Left ventricle myocardium inferior (tissue), 1 donor: ENCODE measurements at places on chromosomes 5 and 9.

DNA sequence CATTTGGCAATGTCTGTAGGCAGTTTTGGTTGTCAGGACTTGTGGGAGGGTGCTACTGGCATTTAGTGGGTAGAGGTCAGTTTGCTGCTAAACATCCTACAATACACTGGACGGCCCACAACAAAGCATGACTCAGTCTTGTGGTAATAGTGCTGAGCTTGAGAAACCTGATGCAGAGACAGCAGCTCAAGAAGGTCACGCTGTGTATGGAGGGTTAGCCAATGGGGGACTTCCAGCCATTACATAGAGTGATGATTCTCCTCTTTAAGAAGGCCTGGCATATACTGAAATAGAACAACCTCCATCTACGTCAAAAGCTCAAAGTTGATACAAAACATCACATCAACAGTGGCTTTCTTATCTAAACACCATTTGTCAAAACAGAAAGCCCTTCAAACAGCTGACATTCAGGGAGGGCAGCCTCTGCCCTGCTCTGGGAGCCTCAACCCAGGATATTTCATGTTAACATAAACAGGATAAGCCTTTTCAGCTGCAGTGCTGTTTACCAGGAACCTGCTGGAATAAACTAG lies 143.0 kb downstream of the GPBP1 start:
- DNase-seq: no peak

DNA sequence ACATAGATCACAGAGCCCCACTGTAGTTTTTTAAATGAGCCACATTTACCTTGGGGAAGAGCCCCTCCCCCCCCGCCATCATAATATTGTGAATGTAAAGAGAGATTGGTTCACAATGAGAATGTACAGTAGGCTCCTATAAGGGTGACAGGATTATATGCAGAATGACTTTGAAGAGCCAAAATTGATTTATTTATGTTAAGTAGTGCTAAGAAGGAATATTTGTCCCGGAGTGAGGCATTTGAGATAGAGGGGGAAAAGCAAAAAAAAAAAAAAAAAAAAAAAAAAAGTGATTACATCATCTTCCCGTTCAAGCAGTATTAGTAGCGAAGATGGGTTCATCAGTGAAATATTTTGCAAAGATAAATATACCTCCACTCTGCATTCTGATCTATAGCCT lies 73.9 kb downstream of the PIK3R1 start:
- no peak for DNase-seq

DNA sequence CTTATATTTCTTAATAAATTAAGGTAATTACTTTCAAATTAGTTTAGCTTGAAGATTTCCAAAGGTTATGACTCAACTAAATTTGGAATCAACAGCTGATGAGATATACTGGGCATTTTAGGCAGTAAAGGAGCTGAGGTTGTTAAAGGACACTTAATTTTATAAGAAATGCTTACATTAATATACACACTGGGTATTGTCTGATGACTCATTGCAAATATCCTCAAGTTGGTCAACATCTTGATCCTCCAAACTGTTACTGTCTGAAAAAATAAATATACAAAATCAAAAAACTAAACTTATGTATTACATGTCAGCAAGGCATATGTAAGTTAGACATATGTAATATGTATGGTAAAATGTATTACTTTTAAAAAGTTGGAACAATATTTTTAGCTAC lies 3.4 kb downstream of the GFM2 start:
- no peak for DNase-seq

DNA sequence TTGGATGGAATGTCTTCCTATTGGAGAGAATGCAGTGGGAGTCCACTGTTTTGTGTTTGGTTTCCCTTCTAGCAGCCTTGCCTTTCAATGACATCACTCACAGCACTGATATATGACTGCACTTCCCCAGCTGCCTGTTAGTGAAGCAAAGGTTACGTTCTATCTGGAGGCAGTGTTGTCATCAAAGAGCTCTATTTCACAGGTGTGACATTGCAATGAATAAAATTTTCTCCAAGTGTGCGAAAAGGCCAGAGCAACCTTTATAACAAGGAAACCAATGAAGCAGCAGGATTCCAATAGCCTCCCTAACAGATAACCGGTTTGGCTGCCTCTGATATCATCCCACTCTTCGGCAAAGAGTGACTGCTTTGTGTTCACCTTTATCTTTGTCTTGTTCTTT lies 523.5 kb upstream of the ZNF608 start:
- no peak for DNase-seq

DNA sequence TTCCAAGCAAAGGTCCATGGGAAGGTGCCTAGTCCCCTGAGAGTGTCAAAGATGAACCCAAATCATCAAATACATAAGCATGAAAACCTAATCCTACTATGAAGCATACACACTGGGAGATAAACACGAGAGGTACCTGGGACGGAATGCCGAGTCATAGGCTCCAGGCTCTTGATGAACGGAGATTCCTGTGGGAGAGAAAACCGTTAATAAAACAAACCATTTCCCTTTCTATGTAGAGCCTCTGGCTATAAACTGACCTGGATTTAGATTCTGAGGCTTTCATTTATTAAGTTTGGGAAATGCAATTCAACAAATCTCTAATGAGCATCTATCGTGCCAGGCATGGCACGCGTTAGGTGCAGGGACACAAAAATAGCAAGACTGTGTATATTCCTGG lies 206.4 kb upstream of the IL12B start:
- DNase-seq: no peak

DNA sequence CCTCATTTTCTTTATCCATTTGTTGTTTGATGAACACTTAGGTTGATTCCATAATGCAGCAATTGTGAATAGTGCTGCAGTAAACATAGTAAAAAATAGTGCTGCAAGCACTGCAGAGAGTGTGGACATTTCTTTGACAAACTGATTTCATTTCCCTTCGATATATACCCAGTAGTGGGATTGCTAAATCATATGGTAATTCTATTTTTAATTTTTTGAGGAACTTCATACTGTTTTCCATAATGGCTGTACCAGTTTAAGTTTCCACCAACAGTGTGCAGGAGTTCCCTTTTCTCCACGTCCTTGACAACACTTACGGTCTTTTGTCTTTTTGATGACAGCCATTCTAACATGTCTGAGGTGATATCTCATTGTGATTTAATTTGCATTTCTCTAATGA lies 138.2 kb upstream of the PLPPR1 start:
- DNase-seq: no peak

DNA sequence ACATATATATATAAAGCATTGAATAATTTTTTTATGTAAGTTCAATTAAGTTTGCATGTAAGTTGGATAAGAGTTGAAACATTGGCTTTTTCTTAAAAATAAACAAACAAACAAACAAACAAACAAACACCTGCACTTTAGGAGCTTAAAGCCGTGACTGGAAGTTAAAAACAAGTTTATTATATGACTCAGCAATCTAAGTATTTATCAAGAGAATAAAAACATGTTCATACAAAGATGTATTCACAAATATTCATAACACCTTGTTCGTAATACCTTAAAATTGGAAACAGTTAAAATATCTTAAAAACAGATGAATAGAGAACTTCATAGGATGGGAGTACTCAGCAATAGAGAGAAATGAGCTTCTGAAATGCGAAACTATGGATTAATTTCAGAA lies 61.5 kb upstream of the ANXA1 start:
- DNase-seq: no peak

- no peak for DNase-seq
These were observed 101.7 kb downstream of the APTX start for GRCh38 chr9:32899761-32900160.

- no peak for DNase-seq
These were observed 156.4 kb downstream of the RORB start for GRCh38 chr9:74653410-74654080.

GRCh38 chr9:100714372-100715099 lies 136.7 kb downstream of the CAVIN4 start:
- DNase-seq: peak; percentile 30

DNA sequence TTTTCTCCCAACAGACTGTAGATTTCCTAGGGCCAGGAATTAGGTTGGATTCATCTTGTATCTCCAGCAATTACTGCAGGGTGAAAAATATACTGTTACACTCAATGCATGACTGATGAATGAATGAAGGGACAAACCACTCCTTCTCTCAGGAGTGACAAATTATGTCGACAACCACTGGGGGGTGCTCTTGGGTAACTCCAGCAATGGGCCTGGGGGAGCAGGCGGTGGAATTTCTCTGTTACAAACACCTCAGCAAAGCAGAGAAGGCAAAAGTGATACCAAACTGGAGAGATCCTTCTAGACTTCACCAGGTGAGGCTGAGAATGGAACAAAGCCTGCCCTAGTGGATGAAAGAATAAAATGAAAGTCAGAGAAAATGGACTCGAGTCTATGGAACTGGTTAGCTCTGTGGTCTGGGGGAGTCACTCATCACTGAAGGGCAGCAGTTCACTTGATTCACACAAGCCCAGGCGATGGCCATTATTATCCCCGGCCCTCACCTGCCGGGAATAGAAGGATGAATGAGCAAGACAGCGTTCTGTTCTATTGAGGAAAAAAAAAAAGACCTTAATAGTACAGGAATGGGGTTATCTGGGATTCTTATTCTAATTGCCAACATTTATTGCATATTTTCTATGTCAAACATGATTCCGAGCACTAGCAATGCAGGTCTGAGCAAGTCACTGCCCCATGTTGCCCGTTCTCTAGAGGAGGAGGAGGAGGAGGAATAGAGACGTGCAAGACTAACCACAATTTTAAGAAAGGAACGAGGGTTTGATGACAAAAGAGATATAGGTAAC lies 341.1 kb downstream of the ASTN2 start:
- no peak for DNase-seq

DNA sequence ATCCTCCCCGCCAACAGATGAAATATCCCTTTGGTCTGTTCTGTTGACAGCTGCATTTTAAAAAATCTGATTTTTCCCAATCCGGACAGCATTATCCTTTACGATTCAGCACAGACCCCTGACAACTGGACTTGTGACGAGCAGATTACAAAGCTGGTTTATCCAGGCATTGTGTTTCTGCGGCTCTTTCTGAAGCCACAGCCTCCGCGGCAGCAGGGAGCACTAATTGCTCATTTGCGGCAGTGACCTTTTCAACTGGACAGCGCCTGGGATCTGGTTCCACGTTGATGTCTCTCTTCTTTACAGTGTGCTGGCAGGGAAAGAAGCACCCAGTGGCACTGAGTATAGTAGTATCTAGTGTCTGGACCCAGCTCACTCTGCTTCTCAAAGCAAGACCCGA lies 351.2 kb downstream of the ZNF608 start:
- DNase-seq: no peak

GRCh38 chr5:109215040-109215439 lies 194.7 kb downstream of the PJA2 start:
- no peak for DNase-seq

GRCh38 chr5:38532165-38532669 lies 24.2 kb downstream of the LIFR start:
- no peak for DNase-seq

GRCh38 chr5:74589204-74590056 lies 51.1 kb downstream of the ENC1 start:
- no peak for DNase-seq

DNA sequence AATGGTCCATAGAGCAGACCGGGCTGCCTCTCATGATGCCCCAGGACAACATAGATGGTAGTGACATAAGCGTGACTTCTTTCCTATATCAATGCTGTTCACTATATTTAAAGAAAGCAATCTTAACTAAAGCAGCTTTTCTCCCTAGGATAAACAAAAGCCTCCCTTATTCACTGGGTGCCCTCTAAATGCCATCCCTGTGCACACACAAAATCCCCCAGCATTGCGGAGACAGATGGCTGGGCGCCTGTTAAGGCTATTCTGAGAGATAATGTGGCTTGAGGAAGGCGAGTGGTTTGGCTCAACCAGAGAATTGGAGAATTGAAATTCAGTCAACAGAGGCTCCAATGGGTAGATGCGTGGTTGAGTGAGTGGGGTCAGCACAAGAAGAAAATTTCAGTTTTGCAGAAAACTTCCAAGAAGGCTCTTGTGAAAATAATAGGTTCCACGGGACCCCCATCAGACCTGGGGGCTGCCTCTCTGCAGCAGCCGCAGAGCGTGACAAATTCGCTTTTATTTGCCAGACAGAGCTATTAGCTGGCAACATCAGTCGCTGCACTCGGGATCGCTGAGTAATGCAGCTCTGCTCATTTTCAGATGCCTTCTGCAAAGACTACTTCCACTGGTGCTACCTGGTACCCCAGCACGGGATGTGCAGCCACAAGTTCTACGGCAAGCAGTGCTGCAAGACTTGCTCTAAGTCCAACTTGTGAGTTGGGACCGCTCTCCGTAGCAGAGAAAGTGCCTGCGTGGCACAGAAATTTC lies 103.9 kb upstream of the ICE1 start:
- DNase-seq: no peak

DNA sequence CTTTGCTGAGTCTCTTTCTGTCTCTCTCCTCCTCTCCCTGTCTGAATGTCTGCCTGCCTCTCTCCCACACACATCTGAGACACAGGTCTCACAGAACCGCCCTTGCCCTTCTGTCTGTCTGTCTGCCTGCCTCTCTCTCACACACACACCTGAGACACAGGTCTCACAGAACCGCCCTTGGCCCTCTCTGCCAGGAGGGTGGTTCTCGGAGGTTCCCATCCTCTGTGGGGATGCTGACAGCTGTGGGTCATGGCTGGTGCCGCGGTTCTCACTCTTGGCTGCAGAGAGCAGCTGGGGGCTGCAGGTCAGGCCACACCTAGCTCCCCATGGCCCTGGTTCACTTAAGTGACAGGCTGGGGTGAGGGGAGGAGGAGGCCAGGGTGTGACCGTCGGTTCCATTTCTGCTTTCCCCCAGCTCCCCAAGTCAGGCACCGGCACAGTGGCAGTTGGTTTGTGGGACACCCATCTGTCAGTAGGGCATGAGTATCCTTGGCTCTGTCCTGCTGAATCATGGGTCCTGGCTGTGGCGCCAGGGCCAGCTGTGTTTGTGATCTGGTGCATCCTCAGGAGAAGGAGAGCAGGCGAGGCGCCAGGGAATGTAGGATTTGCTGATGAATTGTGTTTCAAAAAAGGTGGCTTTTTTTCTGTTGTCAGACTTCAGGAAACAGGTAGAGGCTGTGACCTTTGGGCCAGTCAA lies 42.3 kb upstream of the CLPTM1L start:
- no peak for DNase-seq

DNA sequence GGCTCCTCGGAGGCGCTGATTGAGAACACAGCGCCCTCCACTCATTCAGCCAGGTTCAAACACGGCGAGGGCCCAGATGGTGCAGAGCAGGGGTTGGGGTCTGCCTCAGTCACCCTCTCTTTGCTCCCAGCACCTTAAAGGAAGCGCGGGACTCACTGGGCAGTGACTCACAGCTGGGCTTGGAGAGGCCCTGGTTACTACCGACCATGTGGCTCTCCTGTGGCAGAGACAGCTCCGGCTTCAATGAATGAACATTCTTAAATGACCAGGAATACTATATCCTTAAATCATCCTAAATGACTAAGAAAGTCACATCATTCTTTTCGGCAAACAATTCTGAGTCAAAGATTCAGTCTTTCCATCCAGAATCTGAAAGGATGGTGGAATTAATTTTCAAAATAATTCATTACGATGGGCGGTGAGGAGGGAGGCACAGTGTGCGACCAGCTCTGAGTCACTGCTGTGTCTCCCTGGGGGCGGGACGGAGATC lies 1.6 kb upstream of the INPP5E start:
- DNase-seq: no peak
